ENCODE measurements at places on chromosomes 11 and 22. TPM values are rescaled to one million over a fixed set of nuclear protein-coding genes. Genes with fewer than 3 reads are reported as not detected.
A peak's percentile ranks its signal among the peaks of the same experiment; 100 is the strongest.

- peaks cover 81% of the 10 kb centered on the region for H3K36me3 ChIP-seq
- H3K27ac ChIP-seq, result no peak overlapping the region
- DNase-seq, result no peak
- H3K27me3 ChIP-seq, result no peaks in the 10 kb centered on the region
- no peak overlapping the region for H3K4me3 ChIP-seq
These were observed 41.4 kb downstream of the TTC17 start for GRCh38 chr11:43399983-43400630.

DNA sequence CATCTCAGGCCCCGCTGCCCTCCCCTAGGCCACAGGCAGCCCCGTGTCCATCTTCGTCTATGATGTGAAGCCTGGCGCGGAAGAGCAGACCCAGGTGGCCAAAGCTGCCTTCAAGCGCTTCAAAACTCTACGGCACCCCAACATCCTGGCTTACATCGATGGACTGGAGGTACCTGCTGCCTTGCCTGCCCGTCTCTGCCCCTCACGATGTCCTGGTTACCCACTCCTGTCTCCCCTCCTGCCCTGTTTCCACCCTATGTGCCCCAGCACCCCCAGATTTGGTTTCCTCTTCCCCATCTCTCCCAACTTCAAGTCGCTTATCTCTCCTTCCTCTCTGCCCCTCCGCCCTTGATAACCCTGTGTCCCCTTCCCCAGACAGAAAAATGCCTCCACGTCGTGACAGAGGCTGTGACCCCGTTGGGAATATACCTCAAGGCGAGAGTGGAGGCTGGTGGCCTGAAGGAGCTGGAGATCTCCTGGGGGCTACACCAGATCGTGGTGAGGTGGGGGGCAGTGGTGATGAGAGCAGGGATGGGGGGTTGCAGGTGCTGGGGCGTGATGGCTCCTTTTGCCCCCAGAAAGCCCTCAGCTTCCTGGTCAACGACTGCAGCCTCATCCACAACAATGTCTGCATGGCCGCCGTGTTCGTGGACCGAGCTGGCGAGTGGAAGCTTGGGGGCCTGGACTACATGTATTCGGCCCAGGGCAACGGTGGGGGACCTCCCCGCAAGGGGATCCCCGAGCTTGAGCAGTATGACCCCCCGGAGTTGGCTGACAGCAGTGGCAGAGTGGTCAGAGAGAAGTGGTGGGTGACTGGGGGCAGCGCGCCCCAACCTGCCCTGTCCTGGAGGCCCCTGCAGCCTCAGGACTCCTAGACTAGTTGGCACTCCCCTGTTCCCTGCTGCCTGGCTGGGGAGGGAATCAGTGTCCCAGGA is 930 bp downstream of the SCYL1 start:
- H3K4me3 ChIP-seq, result peak overlapping the region; percentile 81
- H3K36me3 ChIP-seq, result peaks cover 17% of the 10 kb centered on the region
- DNase-seq, result no peak

Gene MS4A14
- total RNA-seq, result not detected

DNA sequence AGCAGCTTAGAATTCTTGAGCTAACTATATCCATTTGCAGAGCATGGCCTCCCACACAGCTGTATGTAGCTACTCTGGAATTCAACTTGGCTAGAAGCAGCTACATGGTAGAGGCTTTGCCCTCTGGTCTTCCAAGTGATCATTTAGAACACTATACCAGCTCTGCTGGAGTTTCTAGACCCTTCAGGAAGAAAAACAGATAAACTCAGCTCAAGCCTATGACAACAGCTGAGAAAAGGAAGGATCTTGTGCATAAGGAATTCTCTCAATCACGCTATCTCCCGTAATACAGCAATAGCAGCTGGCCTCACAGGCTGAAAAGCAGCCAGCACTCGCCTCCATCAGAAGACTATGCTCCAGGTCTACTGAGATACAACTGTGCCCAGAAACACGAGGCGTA is 50.6 kb upstream of the APOA1 start:
- H3K4me1 ChIP-seq, result peaks cover 25% of the 10 kb centered on the region
- no peak overlapping the region for H3K27ac ChIP-seq
- peaks cover 14% of the 10 kb centered on the region for H3K36me3 ChIP-seq
- no peaks in the 10 kb centered on the region for H3K27me3 ChIP-seq
- no peak overlapping the region for H3K4me3 ChIP-seq
- no peak for DNase-seq

DNA sequence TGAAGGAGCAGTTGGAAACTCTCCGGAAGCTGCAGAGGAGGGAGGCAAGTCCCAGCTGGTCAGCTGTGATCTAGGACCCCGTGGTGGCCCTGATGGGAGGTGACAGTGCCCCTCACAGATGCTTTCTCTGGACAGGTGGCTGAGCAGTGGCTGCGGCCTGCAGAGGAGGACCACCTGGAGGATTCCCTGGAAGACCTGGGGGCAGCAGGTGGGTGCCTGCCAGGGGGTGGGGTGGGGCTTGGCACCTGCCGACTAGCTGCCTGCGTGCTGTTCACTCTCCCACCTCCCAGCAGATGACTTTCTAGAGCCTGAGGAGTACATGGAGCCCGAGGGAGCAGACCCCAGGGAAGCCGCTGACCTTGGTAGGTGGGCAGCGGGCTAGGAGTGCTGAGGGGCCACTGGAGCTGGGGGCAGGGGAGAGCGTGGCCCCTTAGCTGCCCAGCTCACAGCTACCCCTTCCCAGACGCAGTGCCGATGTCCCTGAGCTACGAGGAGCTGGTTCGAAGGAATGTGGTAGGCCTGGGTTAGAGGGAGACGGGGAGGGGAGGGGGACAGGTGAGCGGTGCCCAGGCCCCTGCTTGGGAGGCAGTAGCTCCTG is 3.1 kb downstream of the SCO2 start:
- H3K27me3 ChIP-seq, result no peaks in the 10 kb centered on the region
- no peak overlapping the region for H3K27ac ChIP-seq
- peaks cover 19% of the 10 kb centered on the region for H3K4me1 ChIP-seq

Gene POU2AF2
- not detected for total RNA-seq

- peaks cover 5% of the 10 kb centered on the region for H3K4me1 ChIP-seq
- peaks cover 12% of the 10 kb centered on the region for H3K27me3 ChIP-seq
- no peaks in the 10 kb centered on the region for H3K36me3 ChIP-seq
- no peak overlapping the region for H3K27ac ChIP-seq
These were observed 11.0 kb upstream of the MS4A6A start for GRCh38 chr11:60193687-60194433.

DNA sequence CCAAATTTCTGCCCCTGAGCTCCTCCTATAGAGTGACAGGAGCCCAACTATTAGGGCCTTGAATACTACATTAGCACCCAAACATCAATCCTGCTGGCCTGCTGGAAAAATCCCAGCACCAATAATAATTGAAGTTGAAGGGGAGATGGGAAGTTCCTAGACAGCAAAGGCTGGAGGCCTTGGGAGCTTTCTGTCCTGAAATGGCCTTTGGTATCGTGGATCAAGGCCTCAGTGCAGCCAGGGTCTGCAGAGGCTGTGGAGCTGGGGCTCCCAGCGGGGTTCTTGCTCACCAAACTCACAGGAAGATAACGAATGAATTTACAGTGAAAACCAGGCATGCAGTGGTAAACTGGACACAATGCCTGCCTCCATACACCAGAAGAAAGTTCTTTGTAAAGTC is 9.2 kb upstream of the MICALL1 start:
- peak overlapping the region; percentile 58 for H3K4me3 ChIP-seq
- no peak for DNase-seq
- H3K36me3 ChIP-seq, result peaks cover 6% of the 10 kb centered on the region
- H3K27me3 ChIP-seq, result no peaks in the 10 kb centered on the region

DNA sequence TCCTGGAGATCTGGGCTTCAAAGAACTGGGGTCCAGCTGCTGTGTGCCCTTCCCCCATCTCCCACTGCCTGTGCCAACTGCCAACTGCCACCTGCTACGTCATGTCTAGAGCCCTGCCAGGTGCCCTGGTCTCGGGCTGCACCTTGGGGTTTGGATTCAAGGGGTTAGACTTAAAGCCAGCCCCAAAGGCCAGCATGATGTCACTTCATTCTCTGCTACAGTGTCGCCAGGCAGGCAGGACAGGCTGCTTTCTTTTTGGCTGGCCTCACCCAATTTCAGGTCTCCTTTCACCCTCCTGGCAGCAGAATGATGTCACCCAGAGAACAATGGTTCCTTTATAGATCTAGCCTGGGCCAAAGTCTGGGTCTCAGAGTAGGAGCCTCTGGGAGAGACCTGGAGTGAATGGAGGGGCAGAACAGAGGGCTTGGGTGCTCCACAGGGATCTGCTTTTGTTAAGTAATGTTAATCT is 79.5 kb upstream of the CRYBB3 start:
- peak overlapping the region; percentile 17 for H3K27ac ChIP-seq
- H3K27me3 ChIP-seq, result no peaks in the 10 kb centered on the region
- peaks cover 3% of the 10 kb centered on the region for H3K4me1 ChIP-seq
- H3K4me3 ChIP-seq, result no peak overlapping the region
- DNase-seq, result no peak
- peaks cover 23% of the 10 kb centered on the region for H3K36me3 ChIP-seq

GRCh38 chr11:3230636-3231549 is 1.3 kb downstream of the MRGPRE start:
- H3K27ac ChIP-seq, result no peak overlapping the region
- no peak for DNase-seq
- no peak overlapping the region for H3K4me3 ChIP-seq
- no peaks in the 10 kb centered on the region for H3K36me3 ChIP-seq
- H3K4me1 ChIP-seq, result no peaks in the 10 kb centered on the region

- no peak overlapping the region for H3K27ac ChIP-seq
- no peak for DNase-seq
These were observed 791.0 kb downstream of the TBC1D22A start for GRCh38 chr22:47553436-47553835.

- no peak overlapping the region for H3K4me3 ChIP-seq
- H3K27ac ChIP-seq, result no peak overlapping the region
- H3K36me3 ChIP-seq, result peaks cover 2% of the 10 kb centered on the region
- H3K27me3 ChIP-seq, result no peaks in the 10 kb centered on the region
These were observed 35.6 kb downstream of the RNF169 start for GRCh38 chr11:74784234-74784633.

- DNase-seq, result peak; percentile 84
- H3K4me1 ChIP-seq, result peaks cover 59% of the 10 kb centered on the region
- H3K27me3 ChIP-seq, result no peaks in the 10 kb centered on the region
These were observed 950 bp downstream of the FERMT3 start for GRCh38 chr11:64207256-64208085.

DNA sequence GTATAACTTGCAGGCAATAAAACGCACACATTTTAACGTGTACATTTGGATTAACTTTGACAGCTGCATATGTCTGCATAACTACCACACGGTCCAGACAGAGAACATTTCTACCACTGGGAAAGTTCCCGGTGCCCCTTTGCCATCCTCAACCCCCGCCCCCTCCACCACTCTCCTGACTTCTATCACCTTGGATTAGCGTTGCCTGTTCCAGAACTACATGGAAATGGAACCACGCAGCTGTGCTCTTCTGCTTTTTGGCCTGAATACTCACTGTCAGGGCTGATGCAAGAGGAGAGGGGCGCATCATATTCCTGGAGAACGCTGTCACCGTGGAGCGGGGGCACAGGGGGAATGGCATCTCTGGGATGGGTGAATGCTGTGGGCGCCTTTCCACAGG is 62.1 kb downstream of the LRP5 start:
- peaks cover 10% of the 10 kb centered on the region for H3K36me3 ChIP-seq
- peak overlapping the region; percentile 54 for H3K27ac ChIP-seq
- no peak overlapping the region for H3K4me3 ChIP-seq
- H3K4me1 ChIP-seq, result peaks cover 12% of the 10 kb centered on the region
- no peak for DNase-seq

DNA sequence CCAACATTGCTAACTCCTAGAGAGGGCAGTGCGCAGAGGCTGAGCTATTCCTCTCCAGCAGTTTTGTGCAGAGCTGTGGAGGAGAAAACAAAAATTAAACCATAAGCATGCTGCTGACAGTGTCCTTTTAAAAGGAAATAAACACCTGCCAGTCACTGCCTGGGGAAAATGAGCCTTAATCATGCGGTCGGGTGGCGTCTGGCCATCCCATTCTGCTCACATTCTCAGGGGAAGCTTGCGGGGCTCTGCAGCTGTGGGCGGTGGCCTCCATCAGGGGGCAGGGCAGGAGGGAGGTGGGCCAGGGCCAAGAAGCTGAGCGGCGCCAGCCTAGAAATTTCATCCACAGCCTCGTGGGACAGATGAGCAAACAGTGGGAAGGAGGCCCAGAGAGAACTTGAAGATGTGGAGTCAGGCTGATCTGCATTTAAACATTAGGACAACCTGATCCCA is 71.0 kb upstream of the TP53I11 start:
- no peak overlapping the region for H3K27ac ChIP-seq
- no peaks in the 10 kb centered on the region for H3K36me3 ChIP-seq
- peaks cover 11% of the 10 kb centered on the region for H3K4me1 ChIP-seq

Gene SCO2
- total RNA-seq, result 10.5 TPM

DNA sequence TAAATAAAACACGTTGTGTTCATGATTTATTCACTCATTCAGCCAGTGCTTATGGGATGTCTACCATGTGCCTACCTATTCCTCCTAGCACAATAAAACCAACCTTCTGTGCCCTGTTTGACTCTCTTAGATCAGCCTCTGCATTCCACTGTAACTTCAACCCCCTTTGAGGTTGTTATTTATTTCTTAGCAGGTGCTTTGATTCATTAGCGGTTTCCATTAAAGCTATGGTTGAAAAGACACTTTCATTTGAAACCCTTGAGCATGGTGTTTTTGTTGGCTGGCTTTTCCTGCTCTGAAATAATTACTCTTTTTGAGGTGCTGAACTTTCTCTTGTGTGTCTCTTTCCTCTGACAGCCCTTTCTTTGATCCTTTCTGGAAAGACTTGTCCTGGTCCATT is 570.6 kb upstream of the LARGE1 start:
- H3K27ac ChIP-seq, result no peak overlapping the region
- no peaks in the 10 kb centered on the region for H3K27me3 ChIP-seq
- no peak for DNase-seq
- no peaks in the 10 kb centered on the region for H3K36me3 ChIP-seq

GRCh38 chr11:13769188-13769587 is 100.7 kb downstream of the FAR1 start:
- no peak overlapping the region for H3K4me3 ChIP-seq
- no peaks in the 10 kb centered on the region for H3K36me3 ChIP-seq
- peaks cover 7% of the 10 kb centered on the region for H3K27me3 ChIP-seq
- H3K4me1 ChIP-seq, result peaks cover 4% of the 10 kb centered on the region
- no peak for DNase-seq

GRCh38 chr11:1208144-1208393 is 14.8 kb upstream of the MUC5B start:
- peaks cover 7% of the 10 kb centered on the region for H3K27me3 ChIP-seq
- H3K36me3 ChIP-seq, result no peaks in the 10 kb centered on the region
- H3K4me1 ChIP-seq, result no peaks in the 10 kb centered on the region
- DNase-seq, result no peak

Gene TRPC6
- total RNA-seq, result not detected

GRCh38 chr11:64916040-64916774 is 802 bp downstream of the ATG2A start:
- peaks cover 25% of the 10 kb centered on the region for H3K4me1 ChIP-seq
- peak overlapping the region; percentile 85 for H3K4me3 ChIP-seq
- peak; percentile 75 for DNase-seq
- H3K36me3 ChIP-seq, result peaks cover 6% of the 10 kb centered on the region

Gene TUT1
- total RNA-seq, result 26.0 TPM

Gene ARHGAP8
- 0.37 TPM for total RNA-seq

Measured in activated CD4-positive, alpha-beta T cell treated with anti-CD3 and anti-CD28 coated beads, Interleukin-2, amount 10 ng/mL, durations not matched to agents 7 days and 5 days (primary cell).